ENCODE measurements at places on chromosomes 4 and X.

- no peaks in the 10 kb centered on the region for H3K27me3 ChIP-seq
- H3K4me3 ChIP-seq: no peak overlapping the region
- no peak for DNase-seq
- H3K4me1 ChIP-seq: peaks cover 4% of the 10 kb centered on the region
These were observed 198.1 kb downstream of the LRBA start for GRCh38 chr4:150817017-150817416.

- no peaks in the 10 kb centered on the region for H3K36me3 ChIP-seq
- H3K4me3 ChIP-seq: no peak overlapping the region
- no peak for DNase-seq
- no peak overlapping the region for H3K27ac ChIP-seq
- H3K27me3 ChIP-seq: no peaks in the 10 kb centered on the region
These were observed 58.9 kb downstream of the PLAC1 start for GRCh38 chrX:134599184-134599914.

DNA sequence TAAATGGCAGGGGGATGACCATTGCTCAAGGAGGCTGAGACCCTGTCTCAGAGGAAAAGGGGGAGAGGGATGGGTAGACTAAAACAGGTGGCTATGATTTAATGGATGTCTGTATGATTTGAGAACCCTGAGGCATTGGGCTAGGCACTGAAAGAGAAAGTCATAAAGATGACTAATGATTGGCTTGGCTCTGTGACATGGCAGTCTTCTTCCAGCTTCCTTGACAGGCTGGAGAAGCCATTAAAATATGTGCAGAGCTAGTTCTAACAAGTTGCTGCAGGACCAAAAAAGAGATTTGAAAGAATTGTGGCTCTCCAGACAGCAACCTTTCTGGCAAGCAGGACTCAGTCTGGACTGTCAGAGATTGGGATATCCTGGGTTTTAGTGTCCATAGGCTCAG is 53.6 kb downstream of the AMER1 start:
- no peak overlapping the region for H3K27ac ChIP-seq
- no peak overlapping the region for H3K4me3 ChIP-seq
- H3K36me3 ChIP-seq: no peaks in the 10 kb centered on the region
- DNase-seq: no peak
- H3K27me3 ChIP-seq: no peaks in the 10 kb centered on the region

DNA sequence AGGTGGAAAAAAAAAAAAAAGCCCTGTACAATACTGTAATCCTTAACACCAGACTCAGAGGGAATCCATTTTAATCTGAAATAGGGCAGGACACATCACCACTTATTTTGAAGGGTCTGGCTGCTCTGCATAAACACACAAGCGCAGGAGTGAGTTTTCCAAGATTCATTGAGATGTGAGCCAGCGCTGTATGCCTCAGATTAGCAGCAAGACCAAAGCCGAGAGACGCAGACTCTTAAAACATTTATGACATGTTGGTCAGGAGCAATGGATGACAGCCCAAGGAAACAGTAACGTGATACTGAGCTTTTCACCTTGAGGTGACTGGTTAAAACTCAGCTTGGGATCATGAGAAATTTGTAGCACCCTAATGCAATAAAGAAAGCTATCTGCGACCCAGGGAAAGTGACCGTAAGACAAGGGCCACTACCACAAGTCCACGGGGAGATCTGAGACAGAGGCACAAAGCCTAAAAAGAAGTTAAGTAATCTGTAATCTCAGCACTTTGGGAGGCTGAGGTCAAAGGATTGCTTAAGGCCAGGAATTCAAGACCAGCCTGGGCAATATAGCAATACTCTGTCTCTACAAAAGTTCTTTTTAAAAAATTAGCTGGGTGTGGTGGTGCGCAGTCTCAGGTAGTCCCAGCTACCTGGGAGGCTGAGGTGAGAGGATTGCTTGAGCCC is 210.6 kb downstream of the COL25A1 start:
- no peaks in the 10 kb centered on the region for H3K27me3 ChIP-seq
- no peak overlapping the region for H3K4me3 ChIP-seq
- no peak for DNase-seq
- no peaks in the 10 kb centered on the region for H3K36me3 ChIP-seq
- no peaks in the 10 kb centered on the region for H3K4me1 ChIP-seq
